ENCODE measurements at places on chromosomes 5 and 9.
A peak's percentile ranks its signal among the peaks of the same experiment; 100 is the strongest.

DNA sequence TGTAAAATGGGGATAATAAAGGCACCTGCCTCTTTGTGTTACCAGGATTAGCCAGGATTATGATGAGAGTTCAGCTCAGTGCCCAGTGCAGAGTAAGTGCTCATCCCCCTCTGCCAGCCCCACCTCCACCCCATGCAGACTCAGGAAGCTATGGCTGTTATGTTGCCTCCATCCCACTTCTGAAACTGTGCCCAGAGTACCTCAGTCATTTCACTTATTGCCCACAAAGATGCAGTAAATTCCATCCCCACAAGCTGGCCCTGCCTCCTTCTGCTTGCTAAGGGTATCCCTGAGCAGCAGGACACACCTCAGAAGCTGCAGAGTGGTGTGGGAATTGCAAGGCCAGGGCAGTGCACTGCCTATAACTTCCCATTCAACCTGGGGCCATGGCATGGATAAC is 415.1 kb downstream of the SPOCK1 start:
- no peak for DNase-seq

- DNase-seq: no peak
Measured at GRCh38 chr5:52757527-52757926, 30.2 kb upstream of the ITGA1 start.

DNA sequence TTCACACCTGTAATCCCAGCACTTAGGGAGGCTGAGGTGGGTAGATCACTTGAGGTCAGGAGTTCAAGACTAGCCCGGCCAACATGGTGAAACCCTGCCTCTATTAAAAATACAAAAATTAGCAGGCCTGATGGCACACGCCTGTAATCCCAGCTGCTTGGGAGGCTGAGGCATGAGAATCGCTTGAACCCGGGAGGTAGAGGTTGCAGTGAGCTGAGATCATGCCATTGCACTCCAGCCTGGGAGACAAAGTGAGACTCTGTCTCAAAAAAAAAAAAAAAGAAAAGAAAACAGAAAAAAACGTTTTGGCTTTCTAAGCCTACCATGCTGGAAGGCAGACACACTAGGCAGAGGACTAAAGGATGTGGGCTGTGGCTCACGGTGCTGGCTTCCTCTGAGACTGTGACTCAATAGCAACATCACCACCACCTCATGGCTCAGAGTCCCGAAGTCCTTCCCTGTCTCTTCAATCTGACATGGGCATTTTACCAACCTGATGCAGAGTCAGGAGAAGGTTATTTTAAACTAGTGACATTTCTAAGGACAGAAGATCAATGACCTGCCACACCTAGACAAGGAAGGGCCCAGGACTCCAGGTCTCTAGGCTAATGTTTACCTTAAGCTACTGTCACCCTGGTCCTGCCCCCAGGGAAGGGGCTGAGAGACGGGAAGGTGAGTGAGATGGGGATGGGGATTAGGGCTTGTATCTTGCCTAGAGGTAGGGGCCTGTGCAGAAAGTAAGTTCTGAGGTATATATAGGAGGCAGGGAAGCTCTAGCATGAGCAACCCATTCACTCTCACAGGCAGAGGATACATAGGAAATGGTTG is 3.7 kb downstream of the ECSCR start:
- peak; percentile 91 for DNase-seq

GRCh38 chr5:133569347-133569746 is 43.0 kb downstream of the FSTL4 start:
- no peak for DNase-seq

DNA sequence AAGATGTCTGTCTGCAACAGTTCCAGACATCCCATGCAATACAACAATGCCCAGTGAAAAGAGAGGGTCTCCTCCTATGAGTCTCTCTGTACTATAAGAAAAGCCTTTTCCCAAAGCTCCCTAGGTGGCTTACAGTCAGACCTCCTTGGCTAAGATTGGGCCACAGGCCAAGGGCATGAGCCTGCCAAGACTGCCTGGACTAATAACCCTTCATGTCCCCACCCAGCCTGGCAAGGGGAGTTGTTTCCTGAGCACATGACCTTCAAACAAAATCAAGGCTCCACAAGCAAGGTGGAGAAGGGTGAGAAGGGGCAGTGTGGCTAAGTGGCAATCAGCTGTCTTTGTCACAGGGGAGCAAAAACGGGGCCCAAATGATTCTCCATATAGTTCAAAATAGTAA is 75.6 kb upstream of the ZSWIM6 start:
- no peak for DNase-seq

GRCh38 chr5:8984386-8984785 is 561.5 kb downstream of the SEMA5A start:
- DNase-seq: no peak

DNA sequence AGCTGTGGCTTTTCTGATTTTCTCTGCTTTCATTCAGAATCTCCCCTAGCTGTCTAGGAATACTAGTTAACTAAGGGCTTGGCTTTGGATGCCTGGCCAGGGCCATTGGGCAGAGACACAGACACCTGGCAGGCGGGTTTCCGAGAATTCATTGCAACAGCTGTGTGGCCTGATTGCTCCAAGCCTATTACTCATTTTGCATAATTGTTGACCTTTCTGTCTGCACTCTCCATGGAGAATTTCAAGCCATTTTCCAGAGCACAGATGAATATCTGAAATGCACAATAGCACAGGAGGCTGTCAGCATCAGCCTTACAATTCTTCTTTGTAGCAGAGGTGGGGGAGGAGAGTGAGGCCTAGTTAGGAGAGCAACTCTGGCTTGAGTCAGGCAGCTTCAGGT is 310.5 kb downstream of the DMAC1 start:
- no peak for DNase-seq

DNA sequence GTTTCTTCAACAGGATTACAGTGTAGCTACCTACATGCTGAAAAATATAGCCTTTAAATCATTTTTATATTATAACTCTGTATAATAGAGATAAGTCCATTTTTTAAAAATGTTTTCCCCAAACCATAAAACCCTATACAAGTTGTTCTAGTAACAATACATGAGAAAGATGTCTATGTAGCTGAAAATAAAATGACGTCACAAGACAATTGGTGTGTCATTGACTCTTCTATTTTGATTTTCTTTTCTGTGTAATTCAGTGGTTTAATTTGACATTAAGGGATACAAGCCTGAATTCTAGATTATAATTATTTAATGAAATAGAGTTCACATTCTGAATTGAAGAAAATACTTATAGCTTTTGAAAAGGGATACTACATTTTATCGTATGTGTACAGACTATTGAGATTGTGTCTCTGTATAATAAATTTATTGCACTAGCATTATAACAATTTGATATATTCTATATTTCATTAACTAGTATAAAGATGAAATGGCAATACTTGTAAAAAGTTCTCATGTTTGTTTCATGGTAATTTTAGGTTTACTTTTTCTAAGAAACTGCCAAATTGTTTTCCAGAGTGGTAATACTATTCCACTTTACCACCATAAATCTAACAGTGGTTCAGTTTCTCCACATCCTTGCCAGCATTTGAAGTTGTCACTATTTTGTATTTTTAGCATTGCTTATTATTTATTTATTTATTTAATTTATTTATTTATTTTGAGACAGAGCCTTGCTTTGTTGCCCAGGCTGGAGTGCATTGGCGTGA is 18.7 kb downstream of the ANXA1 start:
- no peak for DNase-seq

DNA sequence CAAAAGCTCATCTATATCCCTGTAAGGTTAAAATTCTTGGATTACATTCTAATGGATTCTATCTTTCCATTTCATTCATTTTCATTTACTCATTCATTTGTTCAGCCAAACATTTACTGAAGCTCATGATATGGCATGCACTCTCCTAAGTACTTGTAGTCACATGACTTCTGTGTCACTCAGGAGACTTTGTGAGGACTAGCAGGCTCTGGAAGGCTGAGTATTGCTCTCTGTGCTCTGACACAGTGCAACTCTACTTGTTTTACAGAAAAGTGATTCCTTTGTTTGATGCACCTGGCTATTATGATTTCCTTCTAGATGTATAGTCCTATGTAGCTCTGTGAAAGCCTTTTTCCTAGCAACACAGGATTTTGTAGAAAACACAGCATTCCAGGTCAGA is 53.0 kb downstream of the YIPF5 start:
- no peak for DNase-seq

DNA sequence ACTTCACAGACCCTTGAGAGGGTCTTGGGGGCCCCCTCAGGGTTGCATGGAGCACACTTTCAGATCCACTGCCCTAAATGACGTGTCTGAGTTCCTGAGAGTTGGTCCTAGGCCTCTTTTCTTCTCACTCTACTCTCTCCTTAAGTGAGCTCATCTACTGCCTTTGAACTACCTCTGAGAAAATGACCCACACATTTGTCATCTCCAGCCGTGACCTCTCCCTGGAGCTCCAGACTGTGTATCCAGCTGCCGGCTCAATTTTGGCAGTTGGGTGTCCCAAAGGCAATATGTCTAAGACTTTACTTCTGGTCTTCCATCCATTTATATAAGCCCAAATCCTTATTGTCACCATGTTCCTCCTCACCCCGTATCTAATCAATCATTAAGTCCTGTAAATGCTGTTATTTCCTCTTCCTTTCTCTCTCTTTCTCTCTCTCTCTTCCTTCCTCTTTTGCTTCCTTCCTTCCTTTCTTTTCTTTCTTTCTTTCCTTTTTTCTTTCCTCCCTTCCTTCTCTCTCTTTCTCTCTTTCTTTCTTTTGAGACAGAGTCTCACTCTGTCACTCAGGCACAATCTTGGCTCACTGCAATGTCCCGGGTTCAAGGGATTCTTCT is 51.2 kb upstream of the HSPA9 start:
- no peak for DNase-seq

DNA sequence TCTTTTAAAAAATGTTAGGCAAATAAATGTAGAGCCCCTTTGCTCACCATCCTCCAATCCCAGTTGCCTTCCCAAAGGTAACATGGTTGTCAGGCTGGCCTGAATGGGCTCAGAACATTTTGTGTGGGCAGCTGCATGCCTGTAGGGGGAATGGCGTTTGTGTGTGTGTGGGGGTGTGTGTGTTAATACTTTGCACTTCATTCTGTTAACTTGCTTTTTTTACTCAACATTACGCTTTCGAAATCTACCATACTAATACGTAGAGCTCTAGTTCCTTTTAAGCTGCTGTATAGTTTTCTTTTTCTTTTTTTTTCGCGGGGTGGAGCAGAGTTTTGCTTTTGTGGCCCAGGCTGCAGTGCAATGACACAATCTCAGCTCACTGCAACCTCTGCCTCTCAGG is 14.0 kb downstream of the MYOZ3 start:
- DNase-seq: no peak
